ENCODE measurements at places on chromosomes 2 and 18.

DNA sequence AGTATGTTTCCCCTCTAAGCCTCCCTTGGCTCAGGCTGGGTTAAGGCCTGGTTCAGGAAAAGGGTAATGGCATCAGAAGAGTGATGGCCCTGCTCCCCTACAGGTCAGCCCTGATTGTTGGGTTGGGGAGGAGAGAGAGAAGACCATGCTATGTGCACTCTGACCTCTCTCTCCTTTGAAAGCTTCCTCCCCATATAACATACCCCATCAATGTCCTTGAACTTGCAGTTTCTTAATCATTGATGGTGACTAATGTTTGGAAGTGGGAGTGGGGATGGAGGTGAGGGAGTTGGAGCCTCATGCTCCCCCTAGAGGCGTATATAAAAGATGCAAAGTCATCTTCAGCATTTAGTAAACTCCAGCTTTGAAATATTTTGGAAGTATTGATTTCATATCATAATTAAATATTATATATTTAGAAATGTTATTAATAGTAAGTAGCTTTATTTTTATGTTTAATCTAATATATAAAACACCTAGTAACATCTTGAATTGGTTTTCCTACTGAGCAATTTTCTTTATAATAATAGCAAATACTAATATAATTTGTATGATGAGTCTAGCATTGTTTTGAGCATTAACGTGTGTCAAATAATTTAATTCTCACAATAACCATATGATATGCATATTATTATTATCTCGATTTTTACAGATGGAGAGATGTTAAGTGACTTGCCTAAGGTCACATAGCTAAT is 8.8 kb downstream of the PLCL1 start:
- DNase-seq = no peak

- no peak for DNase-seq
Measured at GRCh38 chr18:79343567-79344207, 52.0 kb upstream of the NFATC1 start.

GRCh38 chr2:186437719-186438118 is 48.3 kb upstream of the ZC3H15 start:
- DNase-seq = no peak

- DNase-seq = no peak
Measured at GRCh38 chr2:85584857-85585780, 888 bp downstream of the VAMP5 start.

DNA sequence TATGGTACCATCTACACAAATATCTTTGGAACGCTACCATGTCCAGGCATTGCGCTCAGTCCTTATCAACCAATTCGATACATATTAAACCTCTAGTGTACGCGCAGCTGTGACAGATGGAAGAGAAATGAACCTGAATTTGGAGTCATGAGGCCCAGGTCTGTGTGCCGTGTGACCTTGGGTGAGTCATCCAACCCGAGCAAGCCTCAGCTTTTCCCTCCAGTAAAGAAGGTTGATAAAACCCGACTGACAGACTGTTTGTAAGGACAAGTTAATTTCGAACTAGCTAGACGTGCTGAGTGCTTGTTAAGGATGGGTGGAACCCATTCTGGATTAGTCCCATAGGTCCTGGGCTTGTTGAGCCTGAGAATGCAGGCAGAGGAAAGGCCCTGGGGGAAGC is 28.2 kb downstream of the GREB1 start:
- DNase-seq = no peak

GRCh38 chr2:7693246-7694075 is 776.2 kb downstream of the RNF144A start:
- DNase-seq = no peak

DNA sequence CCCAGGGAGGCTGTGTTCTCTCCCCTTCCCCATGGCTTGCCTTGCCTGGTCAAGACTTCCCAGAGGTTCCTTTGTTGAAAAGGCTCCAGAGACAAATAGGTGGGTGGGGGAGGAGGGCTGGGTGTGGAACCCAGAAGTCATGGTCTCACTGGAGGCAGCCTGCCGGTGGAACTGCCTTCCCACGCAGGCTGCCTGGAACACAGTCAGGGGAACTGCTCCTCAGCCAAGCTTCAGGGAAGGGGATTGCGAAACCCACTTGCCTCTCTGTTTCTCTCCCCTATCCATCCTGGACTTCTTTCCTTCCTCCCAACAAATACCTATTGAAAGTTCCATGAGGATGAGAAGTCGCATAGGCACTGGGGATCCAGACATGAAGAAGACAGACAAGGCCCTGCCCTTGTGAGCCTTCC is 31.6 kb downstream of the MARCO start:
- DNase-seq = no peak

DNA sequence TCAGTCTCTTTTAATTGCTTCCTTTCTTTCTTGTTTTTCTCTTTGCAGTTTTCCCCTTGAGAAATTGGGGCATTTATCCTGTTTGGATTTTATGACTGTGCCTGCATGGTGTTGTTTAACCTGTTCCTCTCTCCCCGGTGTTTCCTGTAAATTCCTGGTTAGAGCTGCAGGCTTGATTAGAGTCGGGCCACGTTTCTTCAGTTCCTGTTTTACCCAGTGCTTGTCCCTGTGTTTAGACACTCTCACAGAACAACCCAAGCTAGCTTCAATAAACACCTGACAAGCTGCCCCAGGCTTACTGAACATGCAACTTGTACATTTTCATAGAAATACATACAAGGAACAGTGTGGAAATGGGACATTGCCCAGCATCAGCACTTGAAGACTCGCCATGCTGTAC is 53.9 kb downstream of the NGEF start:
- no peak for DNase-seq

GRCh38 chr2:233544200-233544610 is 22.4 kb downstream of the USP40 start:
- no peak for DNase-seq

DNA sequence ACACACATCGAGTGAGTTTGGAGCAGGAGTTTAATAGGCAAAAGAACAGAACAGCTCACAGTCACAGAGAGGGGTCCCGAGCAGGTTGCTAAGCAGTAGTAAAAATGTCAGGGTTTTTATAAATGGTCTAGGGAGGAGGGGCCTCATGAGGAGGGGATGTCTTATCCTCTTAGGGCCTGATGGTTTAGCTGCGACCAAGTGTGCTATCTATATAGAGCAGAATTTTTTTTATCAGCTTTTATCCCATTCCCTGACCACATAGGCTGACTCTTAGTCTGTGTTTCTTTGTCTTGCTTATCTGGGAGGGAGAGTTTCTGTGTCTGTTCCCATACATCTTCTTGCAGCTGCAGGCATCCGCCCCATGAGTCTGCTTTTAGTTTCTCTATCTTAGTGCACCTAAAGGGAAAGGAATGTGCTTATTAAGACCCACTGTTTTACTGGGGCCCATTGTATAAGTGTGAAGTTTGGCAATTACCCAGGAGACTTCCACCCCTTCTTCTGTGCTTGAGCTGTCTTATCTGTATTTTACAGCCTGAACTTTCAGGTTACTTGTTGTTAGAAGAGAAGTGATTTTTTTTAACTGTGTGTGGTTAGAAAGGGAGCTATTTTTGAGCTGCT is 30.4 kb upstream of the GMCL1 start:
- no peak for DNase-seq

GRCh38 chr18:23397907-23398306 is 55.2 kb upstream of the RIOK3 start:
- no peak for DNase-seq

GRCh38 chr18:31943878-31944816 is 1.2 kb upstream of the TRAPPC8 start:
- no peak for DNase-seq

GRCh38 chr2:95285542-95285932 is 11.3 kb downstream of the PROM2 start:
- no peak for DNase-seq

DNA sequence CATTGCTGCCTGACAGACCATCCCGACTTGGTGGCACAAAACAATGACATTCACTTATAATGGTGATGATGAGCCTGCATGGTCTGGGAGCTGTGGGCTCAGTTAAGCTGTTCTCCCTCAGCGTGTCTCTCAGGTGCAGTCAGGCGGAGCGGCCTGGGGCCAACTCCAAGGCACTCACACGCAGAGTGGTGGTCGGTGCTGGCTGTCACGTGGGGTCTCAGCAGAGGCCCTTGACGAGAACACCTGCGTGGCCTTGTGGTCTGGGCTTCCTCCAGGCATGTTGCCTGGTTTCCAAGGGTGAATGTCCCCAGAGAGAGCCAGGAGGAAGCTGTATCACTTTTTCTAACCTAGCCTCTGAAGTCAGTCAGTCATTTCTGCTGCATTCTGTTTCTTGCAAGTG is 29.8 kb downstream of the ARMC9 start:
- DNase-seq = no peak

DNA sequence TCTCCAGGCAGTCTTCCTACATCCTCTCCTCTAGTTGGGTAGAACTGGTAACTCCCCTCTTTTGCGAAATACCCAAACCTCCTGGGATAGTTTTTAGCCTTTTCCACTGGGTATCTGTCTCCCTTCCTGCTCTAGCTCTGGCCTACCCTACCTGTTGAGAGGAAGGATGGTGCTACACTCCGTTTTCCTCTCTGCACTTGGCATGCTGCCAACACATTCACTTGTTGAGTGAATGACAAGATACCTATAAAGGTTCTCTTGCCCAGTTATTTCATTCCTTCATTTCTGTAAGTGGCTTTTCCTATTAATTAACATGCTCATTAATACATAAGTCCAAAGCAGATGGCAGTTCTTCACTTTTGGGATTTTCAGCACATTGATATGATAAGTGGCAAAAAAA is 293.8 kb downstream of the CNTNAP5 start:
- DNase-seq = no peak

- DNase-seq = no peak
Measured at GRCh38 chr18:7358989-7359726, 128.3 kb downstream of the LRRC30 start.

DNA sequence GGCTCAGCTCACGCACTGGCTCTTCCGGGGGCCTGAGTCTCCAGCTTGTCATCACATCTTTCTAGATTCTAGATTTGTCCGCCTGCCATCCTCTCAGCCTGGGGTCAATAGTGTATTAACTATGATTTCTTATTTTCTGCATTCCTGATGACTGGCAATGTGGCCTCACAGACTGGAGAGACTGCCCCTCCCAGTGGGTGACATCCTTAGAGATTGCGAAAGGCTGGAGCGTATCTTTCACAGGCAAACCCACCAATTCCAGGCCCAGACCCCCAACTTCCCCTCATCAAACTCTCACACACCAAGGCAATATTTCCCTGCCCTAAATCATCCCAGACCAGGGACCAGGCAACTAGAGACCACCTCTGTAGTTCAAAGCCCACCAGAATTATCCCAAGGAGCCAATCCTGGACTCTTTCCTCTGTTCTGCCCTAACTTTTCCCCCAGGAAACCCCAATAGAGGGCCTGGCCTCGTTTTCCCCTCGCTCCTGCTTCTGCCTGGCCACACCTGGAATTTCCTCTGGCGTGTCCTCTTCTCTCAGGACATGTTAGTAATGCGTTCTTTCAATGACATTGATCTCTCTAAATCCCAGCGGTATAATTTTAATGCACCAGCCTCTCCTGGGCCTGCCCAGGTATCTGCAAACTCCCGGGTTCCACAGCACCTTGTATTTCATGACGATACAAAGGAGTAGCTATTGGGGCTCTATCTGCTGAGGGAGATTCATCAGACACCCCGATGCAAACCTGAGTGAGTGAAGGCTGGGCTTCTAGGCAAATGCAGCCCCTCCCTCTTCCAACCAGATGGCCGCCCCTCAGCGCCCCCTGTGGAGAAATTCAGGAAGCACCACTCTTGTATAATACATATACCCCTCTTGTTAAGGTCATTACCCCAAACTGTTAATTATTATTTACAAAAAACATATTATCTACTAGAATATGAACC is 2.4 kb upstream of the KCNF1 start:
- no peak for DNase-seq

DNA sequence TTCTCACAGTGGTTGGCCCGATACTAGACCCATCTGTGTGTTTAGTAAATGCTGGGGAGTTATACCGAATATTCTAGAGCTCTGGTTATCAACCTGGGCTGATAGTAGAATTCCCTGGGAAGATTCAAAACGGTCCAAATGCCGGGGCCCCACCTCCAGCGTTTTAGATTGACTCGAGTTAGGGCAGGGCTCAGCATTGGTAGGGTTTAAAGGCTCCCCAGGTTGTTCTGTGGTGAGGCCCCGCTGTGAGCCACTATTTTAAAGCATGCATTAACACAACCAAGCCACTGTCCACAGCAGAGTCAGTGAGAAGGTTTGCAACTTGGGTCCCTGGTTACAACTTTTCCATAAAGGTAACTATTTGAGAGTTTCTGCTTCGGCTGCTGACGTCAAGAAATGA is 73.6 kb downstream of the DYSF start:
- no peak for DNase-seq

DNA sequence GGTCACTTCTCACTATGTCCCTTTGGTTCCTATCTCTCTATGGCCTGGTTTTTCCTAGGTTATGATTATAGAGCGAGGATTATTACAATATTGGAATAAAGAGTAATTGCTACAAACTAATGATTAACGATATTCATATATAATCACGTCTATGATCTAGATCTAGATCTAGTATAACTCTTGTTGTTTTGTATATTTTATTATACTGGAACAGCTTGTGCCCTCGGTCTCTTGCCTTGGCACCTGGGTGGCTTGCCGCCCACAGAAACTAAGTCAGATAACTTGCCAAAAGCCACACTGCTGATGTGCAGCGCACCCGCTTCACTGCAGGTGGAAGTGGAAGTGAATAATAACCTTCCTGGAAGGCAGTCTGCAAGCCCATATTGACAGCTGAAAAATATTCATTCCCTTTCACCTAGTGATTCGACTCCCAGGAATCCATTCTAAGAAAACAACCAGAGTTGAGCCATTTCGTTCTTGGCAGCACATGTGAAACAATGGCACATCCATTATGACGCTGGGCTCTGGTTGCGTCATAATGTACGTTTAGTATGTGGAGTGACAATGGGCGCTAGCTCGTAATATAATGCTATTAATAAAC is 725 bp upstream of the ANKRD53 start:
- peak; percentile 48 for DNase-seq

GRCh38 chr2:159256159-159256558 is 30.3 kb downstream of the WDSUB1 start:
- DNase-seq = no peak

- DNase-seq = no peak
Measured at GRCh38 chr2:224722250-224722649, 6.1 kb upstream of the CCDC195 start.

DNA sequence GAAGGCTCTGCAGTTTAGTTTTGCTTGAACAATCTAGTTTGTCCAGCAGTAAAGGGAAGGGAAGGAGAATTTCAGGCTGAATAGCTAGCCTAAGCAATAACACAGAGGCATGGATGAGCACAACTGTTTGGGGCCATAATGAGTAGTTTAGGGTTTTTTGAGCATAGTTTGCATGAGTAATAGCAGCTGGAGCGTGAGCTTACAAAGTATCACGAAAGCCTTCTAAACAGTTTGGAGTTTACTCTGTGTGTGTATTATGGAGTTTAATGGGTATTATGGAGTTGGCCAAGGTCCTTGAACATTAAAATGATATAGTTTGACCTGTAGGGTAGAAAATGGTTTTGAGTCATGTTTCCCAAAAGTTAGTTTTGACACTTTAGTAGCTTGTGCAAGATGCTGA is 782.3 kb downstream of the ERBB4 start:
- no peak for DNase-seq

GRCh38 chr2:173373290-173373689 is 18.6 kb downstream of the CDCA7 start:
- DNase-seq = no peak

- no peak for DNase-seq
Measured at GRCh38 chr2:96342085-96342484, 6.5 kb downstream of the NCAPH start.

All from tibial nerve (tissue), 4 donors.